HS-27A (cell line): ENCODE measurements at places on chromosomes 11 and 22.

DNA sequence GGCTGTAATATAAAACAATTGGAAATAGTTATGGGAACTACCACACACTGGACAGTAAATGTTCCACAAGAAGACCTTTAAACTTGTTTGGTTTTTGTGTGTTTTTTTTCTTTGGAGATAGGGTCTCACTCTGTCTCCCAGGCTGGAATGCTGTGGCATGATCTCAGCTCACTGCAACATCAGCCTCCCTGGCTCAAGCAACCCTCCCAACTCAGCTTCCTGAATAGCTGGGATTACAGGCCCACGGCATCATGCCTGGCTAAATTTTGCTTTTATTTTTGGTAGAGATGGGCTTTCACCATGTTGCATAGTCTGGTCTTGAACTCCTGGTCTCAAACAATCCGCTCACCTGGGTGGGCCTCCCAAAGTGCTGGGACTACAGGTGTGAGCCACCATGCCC is 121.0 kb downstream of the MPPED2 start:
- no peak for DNase-seq

DNA sequence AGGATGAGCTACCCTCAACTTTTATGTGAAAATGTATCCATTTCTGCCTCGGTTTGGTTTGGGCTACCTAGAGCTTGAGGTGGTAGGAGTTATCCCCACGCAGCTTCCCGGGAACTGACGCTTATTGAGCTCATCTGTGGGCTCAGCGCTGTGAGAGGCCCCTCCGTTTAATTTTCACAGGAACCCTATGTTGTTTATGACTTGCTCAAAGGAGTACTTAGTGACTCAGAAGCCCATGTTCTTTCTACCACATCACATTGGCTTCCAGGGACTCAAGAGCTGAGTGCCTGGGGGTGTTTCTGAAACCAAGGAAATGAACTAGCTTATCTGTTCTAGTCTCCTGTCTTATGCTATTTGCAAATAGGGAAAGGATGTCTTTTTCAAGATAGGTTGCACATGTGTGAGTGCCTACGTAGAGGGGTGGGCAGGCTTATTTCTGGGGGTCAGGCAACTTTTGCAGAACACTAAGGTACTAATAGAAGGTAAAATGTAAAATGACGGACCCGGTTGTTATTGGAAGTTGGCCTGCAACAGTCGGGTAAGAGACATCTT is 40.5 kb downstream of the MICAL2 start:
- DNase-seq: no peak

GRCh38 chr11:111259896-111260295 is 14.4 kb downstream of the POU2AF2 start:
- DNase-seq: peak; percentile 2

- no peak for DNase-seq
Measured at GRCh38 chr11:134642206-134642605, 230.2 kb upstream of the B3GAT1 start.

DNA sequence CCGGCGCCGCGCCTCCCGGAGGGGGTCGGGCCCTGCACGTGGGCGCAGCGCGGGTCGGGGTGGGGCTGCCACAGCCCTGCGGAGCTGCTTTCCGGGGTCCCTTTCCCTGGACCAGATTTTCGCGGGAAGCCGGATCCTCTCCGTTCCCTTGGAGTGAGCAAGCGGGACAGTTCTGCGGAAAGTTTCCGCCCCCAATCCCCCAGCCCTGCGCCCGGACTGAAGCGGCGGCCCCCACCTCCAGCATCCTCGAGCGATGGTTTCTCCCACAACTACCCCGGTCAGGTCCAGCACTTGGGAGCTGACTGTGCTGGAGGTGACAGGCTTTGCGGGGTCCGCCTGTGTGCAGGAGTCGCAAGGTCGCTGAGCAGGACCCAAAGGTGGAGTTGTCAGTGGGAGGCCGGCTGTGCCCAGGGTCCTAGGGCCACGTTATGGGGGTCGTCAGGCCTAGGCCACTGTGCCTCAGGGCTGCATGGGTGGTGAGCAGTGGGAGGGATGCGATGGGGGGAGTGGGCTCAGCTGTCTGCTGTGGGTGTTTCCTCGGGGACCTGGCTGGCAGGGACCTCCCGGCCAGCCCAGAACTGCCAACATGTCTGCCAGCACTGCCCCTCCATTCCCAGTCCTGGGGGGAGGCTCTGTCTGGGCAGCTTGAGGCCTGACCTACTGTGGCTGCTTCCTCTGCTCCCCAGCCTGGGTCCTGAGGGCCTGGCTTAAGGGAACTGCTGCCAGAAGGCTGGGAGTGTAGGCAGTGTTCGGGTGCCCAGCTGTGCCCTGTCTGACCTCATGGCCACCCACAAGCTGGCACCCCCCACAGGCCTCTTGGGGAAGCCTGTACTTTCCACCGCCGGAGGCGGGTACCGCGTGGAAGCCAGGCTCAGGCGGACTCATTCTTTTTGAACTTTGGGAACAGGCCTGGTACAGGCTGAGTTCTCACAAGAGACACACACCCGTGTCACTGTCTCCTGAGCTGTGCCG is 726 bp downstream of the ST3GAL4 start:
- DNase-seq: no peak

- DNase-seq: peak; percentile 35
Measured at GRCh38 chr22:42937164-42937843, 77.6 kb downstream of the PACSIN2 start.

- no peak for DNase-seq
Measured at GRCh38 chr11:36105743-36106581, 162.1 kb downstream of the LDLRAD3 start.

- DNase-seq: no peak
Measured at GRCh38 chr11:102664001-102664752, 39.0 kb upstream of the MMP20 start.
